ENCODE measurements at places on chromosomes 1 and 21.

- peak; percentile 79 for DNase-seq
Observed at GRCh38 chr1:17119076-17119772, at the start of gene PADI2. PADI2 (minus strand) TSS chr1:17119451; CDS start chr1:17119371, 80 bp downstream.

GRCh38 chr1:207740207-207740606 is 11.6 kb upstream of the CD46 start:
- no peak for DNase-seq

DNA sequence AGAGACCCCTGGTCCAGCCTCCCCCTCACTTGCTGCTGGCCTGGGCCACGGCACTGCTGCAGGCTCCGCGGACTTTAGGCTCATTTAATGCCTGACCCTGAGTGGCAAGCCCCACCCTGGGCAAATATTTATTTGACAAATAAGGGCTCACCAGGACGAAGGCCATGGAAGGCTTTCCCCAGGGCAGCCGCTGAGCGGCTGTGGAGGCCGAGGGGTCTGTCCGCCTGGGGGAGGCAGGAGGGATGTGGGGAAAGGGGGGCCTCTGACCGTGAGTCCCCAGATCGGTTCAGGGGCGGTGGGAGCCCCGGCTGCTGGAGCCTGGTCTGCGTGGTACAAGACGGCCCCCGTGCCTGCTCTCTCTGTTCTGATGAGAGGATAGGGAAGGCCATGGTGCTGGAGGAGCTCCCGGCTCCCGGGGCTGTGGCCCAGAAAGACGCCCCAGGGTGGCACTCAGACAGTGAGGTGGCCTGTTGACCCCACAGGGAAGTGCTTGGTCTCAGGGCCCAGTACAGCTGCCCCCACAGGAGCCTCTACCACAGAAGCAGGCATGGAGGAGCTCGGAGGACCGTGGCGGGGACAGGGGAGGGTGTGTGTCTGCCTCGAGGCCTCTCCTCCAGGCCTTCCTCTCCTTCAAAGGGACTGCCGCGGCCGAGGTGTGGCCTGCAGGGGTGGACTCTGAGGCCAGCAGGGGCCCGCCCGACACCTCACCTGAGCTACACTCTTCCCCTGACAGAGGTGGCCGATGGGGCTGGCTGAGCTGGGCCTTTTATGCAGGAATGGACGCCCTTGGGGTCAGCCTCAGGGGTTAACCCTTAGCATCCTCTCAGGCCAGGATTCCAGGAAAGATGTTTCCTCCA is 9.1 kb upstream of the C1orf159 start:
- DNase-seq: no peak

GRCh38 chr1:101071470-101071891 is 45.9 kb upstream of the DPH5 start:
- DNase-seq: no peak

- no peak for DNase-seq
Observed at GRCh38 chr1:3217979-3218679, 149.1 kb downstream of the PRDM16 start.

DNA sequence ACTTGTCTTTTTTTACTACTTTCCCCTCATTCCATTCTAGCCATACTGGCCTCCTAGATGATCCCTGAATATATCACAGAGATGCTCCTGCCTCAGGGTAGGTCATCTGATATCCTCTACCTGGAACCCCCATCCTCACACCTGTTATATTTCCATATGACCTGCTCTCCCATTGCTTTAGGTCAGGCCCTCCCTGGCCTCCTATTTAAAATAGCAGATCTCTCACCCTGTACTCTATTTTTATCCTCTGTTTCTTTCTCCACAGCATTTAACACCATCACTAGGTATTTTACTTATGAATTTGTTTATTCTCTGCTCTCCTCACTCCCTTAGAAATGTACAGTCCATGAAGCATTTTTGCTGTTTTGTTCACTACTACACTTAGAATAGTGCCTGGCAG is 13.6 kb downstream of the PIK3R3 start:
- no peak for DNase-seq

- no peak for DNase-seq
Observed at GRCh38 chr1:166282391-166283137, 115.8 kb upstream of the FAM78B start.

- no peak for DNase-seq
Observed at GRCh38 chr1:114134518-114134917, 19.2 kb downstream of the SYT6 start.

- no peak for DNase-seq
Observed at GRCh38 chr1:178986204-178986603, 39.5 kb upstream of the FAM20B start.

DNA sequence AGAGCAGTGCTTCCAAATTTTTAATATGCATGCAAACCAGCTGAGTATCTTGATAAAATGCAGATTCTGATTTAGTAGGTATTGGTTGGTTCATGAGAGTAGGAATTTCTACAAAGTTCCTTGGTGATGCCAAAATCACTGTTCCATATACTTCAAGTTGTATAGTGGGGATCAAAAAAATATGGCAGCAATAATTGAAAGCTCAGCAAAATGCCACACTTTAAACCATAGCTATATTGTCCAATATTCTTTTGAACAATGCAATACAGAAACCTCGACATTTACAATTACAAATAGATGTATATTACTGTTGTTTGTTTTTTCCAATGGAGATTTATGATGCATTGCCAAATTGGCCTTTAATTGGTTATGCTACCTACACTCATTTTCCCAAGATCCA is 55.7 kb upstream of the NCAM2 start:
- no peak for DNase-seq

GRCh38 chr1:91397605-91398004 is 7.0 kb downstream of the HFM1 start:
- no peak for DNase-seq

DNA sequence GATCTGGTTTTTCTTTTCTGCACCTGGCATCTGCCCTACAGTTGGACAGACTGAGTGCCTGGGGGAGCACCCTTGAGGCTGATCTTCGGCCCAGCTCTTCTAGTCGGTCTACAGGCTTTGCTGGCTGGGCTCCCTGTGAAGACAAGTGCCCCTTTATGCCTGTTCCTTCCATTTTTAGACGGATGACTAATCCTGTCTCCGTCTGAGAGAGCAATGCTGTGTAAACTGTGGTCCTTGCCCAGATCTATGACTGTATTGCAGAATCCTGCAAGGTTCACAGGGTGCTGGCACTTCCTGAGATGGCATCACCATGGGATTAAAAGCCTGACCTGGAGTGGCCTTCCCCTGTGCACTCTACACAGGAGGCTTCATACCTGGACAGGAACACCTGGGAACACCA is 47.6 kb upstream of the SAMD13 start:
- DNase-seq: no peak

GRCh38 chr1:162928141-162928540 is 67.2 kb upstream of the CCDC190 start:
- no peak for DNase-seq

- DNase-seq: no peak
Observed at GRCh38 chr1:237031480-237031879, 10.5 kb upstream of the RYR2 start.

DNA sequence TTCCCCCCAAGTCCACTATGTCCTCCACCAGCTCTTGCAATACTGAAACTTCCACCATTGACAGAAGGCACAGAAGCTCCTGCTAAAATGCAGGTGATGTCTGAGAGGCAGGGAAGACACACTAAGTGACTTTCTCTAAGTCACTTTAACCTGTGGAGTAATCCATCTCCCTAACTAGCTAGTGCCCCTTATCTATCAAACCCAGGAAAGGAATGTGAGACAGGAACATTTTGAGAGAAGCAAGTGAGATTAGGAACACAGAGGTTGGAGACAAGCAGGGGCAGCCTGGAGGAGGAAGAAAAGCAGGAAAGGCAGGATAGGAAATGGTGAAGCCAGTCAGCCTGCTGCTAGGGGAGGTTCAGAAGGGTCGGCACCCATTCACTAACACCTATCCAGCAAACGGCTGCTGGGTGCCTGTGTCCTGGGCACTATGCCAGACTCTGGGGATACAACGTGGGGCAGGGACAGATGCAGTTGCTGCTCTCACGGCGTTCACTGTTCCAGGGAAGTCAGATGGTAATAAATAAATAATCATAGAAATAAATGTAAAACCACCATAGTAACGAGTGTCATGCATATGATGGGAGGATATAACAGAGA is 7.0 kb downstream of the GPA33 start:
- no peak for DNase-seq

DNA sequence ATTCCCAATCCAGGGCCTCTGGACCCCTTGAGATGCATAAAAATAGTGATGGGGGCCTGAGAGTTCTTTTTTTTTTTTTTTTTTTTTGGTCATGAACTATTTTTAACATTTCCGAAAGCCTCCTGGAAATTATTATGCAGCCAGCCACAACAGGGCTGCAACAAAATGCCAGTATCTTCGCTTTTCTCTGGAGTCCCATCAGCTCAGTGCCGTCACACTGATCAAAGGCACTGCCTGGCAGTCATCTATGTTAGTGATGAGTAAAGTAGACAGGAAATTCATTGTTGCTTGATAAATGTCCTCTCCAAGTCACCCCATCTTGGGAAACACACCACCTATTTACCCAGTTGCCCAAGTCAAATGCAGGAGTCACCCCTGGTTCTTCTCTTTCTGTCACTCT is 15.2 kb upstream of the PEF1 start:
- no peak for DNase-seq

DNA sequence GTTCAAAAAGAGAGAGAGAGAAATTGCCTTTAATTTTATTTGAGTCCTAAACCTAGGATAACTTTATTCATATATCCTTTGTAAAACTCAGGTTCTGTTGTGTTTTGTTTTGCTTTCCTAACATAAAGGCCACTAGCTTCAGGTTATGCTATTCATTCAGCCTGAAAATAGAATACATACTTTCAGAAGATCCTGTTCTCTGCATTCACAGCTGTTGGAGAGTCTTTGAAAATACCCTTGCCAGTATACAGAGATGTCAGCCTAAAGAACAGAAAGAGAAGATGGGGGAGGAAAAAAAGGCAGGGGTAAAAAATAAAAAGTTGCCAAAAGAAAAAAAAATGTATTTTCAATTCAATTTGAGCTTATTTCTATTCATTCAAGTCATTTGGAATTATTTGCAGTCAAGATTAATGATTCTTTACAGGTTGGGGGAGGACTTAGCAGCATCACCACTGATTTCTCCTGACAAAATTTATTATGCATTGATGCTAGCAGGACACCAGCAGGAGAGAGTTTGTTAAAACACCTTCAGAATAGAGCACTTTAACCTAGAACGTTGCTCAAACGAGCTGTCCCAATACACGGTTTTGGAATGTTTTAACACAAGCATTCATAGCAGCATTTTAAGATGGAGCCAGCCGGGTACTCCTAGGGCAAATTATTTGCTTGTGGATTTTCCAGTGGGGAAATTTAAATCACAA is 318.5 kb downstream of the NTNG1 start:
- no peak for DNase-seq

GRCh38 chr1:91314643-91315042 is 90.0 kb downstream of the HFM1 start:
- no peak for DNase-seq

GRCh38 chr1:43979528-43980254 is 681 bp downstream of the B4GALT2 start:
- DNase-seq: peak; percentile 61

DNA sequence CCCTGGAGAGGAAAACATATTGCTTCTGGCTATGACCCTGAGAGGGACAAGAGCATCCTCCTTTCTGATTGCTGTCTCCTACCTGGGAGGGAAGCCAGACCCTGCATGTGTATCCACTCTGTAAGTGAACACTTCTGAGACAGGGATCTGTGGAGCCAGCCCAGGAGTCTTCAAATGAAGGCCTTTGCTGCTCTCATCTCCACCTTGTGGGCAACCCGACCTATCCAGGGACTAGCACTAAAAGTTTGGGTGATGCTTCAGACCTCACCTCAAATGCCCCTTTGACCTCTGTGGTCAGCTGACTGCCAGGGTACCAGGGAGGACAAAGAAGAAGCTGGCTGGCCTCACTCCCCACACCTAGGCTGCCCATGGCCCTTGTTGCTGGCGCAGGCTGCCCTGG is 64.7 kb downstream of the KCND3 start:
- DNase-seq: no peak

- peak; percentile 66 for DNase-seq
Observed at GRCh38 chr1:151547119-151547899, 7.2 kb downstream of the TUFT1 start.

DNA sequence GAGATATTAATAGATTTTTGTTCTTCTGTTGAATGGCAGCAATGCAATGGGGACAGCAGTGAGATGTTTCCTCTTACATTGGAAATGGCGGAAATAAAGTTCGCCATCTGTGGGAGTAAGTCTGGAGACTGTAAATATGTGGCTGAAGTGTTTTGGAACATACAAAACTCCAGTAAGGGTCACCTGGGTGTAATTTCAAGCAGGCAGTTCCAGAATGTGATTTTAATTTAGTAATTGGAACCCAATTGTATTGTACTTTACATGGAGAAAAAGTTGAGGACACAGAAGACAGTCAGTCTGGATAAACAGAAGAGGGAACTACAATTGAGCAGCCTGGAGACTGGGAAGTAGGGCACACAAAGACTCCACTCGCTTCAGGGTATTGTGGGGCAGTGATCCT is 108.6 kb downstream of the NTMT2 start:
- DNase-seq: no peak

DNA sequence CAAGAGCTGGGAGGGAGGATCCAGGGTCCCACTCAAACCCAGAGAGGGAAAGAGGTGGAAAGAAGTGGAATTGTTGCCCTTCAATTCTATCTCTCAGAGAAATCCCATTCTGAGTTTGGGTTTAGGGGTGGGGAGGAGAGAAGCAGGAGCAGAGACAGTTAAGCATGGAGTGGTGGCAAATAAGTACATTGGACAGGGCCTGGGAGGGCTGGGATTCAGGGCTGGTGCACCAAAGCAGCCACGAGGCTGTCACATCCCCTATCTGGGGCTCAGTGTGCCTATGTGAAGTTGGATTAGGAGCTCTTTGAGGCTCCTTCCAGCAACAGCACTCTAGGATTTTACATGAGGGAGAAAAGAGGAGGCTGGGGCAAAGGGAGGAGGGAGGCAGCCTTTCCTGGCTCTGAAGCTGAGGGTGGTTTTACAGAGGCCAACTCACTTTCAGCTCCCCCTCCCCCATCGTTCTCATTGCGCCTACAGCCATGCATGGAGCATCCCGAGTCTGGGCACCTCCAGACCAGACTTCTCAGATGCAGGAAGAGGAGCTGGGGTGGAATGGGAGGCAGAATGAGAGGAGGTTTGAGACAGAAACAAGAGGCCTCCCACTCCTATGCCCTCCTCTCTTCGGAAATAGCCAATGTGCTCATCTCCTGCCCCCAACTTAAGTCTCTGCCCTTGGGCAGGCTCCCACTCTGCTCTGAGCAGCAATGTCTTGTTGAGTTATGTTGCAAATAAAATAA is 3.0 kb upstream of the SYT6 start:
- no peak for DNase-seq

- no peak for DNase-seq
Observed at GRCh38 chr1:27655151-27655937, 16.6 kb downstream of the IFI6 start.

- no peak for DNase-seq
Observed at GRCh38 chr1:205348554-205349487, 7.9 kb downstream of the KLHDC8A start.

GRCh38 chr1:226548256-226549093 is at the start of gene STUM:
STUM (plus strand) TSS chr1:226548764; CDS start chr1:226548905, 141 bp downstream.
- peak; percentile 65 for DNase-seq

DNA sequence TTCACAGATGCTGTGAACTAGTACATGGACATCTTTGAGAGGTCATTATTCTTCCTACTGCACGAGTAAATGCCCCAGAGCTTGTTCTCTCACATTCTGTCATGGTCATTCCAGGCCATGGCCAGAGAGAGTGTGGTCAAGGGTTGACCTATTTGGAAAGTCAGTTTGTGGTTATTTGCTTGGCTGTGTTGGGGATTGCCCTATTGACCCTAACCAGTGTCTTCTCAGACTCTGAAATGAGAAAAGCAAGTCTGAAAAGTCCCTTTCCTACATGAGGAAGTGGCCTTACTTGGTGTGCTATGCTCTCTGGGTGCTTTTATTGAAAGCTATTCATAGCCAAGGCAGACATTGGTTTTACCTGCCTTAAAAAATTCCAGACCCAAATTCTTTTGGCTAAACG is 26.6 kb downstream of the CLIC6 start:
- DNase-seq: no peak
